ENCODE measurements at places on chromosomes 2 and 18. TPM values are rescaled to one million over a fixed set of nuclear protein-coding genes. Genes with fewer than 3 reads are reported as not detected.

The MLPH gene
- 1.1 TPM for total RNA-seq

The CPS1 gene
- total RNA-seq, result 6.3 TPM

The IL1B gene
- total RNA-seq, result not detected

The ZNF396 gene
- 1.4 TPM for total RNA-seq

The NPHP1 gene
- total RNA-seq, result 1.9 TPM

The IL1R1 gene
- 0.04 TPM for total RNA-seq

The DLGAP1 gene
- total RNA-seq, result 21.7 TPM

The TNFRSF11A gene
- 1.2 TPM for total RNA-seq

Data from H7 (cell line).